Activated B cell treated with CpG ODN at 0.5 μM for 24 hours (primary cell): ENCODE measurements at places on chromosomes 2 and 18. TPM values are rescaled to one million over a fixed set of nuclear protein-coding genes. Genes with fewer than 3 reads are reported as not detected.

Gene ELOA2
- total RNA-seq = not detected in 2 replicates

Gene VIT
- not detected in 2 replicates for total RNA-seq

Gene DCDC2C
- not detected in 2 replicates for total RNA-seq

Gene CDK15
- not detected in 2 replicates for total RNA-seq

Gene XDH
- not detected in 2 replicates for total RNA-seq

Gene UGT1A3
- not detected in 2 replicates for total RNA-seq

Gene SATB2
- 0.34 and 0.67 TPM in 2 replicates for total RNA-seq

Gene GPAT2
- total RNA-seq = 4.5 and 4.9 TPM in 2 replicates

Gene PLEK
- total RNA-seq = 138 and 140 TPM in 2 replicates

Gene SCG2
- 0.15 and 0.35 TPM in 2 replicates for total RNA-seq

- H3K4me1 ChIP-seq = peaks cover 49% of the 10 kb centered on the region
- peak overlapping the region; percentile 95 for H3K4me3 ChIP-seq
- no peaks in the 10 kb centered on the region for H3K27me3 ChIP-seq
These were observed 1.5 kb downstream of the KDM3A start for GRCh38 chr2:86442642-86443005.

- no peak overlapping the region for H3K27ac ChIP-seq
- no peaks in the 10 kb centered on the region for H3K27me3 ChIP-seq
- H3K4me1 ChIP-seq = no peaks in the 10 kb centered on the region
- DNase-seq = no peak
- no peaks in the 10 kb centered on the region for H3K36me3 ChIP-seq
- H3K4me3 ChIP-seq = no peak overlapping the region
These were observed 674.5 kb downstream of the KCNJ3 start for GRCh38 chr2:155372969-155373368.

- DNase-seq = no peak
- H3K36me3 ChIP-seq = peaks cover 21% of the 10 kb centered on the region
- H3K4me1 ChIP-seq = no peaks in the 10 kb centered on the region
- H3K4me3 ChIP-seq = no peak overlapping the region
These were observed 60.7 kb downstream of the ACVR1 start for GRCh38 chr2:157815421-157815820.

GRCh38 chr18:56900195-56901094 is 246.4 kb upstream of the BOD1L2 start:
- no peaks in the 10 kb centered on the region for H3K27me3 ChIP-seq
- DNase-seq = no peak
- no peaks in the 10 kb centered on the region for H3K4me1 ChIP-seq
- H3K27ac ChIP-seq = no peak overlapping the region

DNA sequence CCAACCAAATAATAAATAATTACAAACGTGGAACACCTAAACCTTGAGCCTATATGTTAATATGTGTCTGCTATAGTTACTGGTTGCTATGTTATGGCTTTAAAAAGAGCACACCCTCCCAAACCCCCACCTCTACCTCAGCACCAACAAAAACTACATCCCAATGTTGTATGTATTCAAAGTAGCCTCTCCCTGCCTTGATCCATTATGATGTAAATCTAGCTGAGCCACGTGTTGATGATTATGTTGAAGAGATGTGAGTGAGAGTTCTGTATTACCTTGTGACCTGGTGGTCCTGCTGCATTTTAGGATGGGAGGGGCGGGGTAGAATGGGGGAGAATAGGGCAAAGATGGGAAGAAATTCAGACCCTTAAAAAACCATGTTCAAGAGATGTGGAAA is 4.8 kb downstream of the MFSD6 start:
- no peak overlapping the region for H3K4me3 ChIP-seq
- no peaks in the 10 kb centered on the region for H3K27me3 ChIP-seq
- H3K4me1 ChIP-seq = peaks cover 40% of the 10 kb centered on the region
- no peak overlapping the region for H3K27ac ChIP-seq
- peaks cover 4% of the 10 kb centered on the region for H3K36me3 ChIP-seq

DNA sequence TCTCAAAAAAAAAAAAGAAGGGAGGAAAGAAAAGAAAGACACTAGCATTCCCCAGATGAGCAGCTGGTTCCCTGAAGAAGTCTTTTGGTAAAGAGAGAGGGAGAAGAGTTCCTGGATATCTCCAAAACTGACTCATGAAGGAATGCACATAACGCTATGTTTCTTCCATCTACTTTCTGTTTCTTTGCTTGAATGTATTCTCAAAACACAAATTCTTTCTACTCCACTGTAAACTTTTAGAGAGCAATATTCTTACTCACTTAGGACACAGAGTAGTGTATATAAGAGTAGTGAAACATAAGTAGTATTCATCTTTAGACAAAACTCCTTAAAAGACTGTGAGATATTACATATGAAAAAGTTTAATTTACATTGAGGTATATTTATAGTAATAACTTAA is 64.2 kb downstream of the TRIP12 start:
- peaks cover 28% of the 10 kb centered on the region for H3K4me1 ChIP-seq
- peaks cover 49% of the 10 kb centered on the region for H3K36me3 ChIP-seq
- no peak for DNase-seq
- no peak overlapping the region for H3K4me3 ChIP-seq
- H3K27ac ChIP-seq = peak overlapping the region; percentile 53

- H3K4me1 ChIP-seq = no peaks in the 10 kb centered on the region
- H3K27ac ChIP-seq = no peak overlapping the region
- DNase-seq = no peak
- no peak overlapping the region for H3K4me3 ChIP-seq
These were observed 49.6 kb upstream of the ITSN2 start for GRCh38 chr2:24409700-24410556.

- H3K4me1 ChIP-seq = peaks cover 4% of the 10 kb centered on the region
- DNase-seq = no peak
- no peaks in the 10 kb centered on the region for H3K27me3 ChIP-seq
- H3K27ac ChIP-seq = no peak overlapping the region
- H3K4me3 ChIP-seq = no peak overlapping the region
These were observed 7.1 kb upstream of the CFAP53 start for GRCh38 chr18:50273203-50274043.

- DNase-seq = no peak
- no peak overlapping the region for H3K4me3 ChIP-seq
- no peaks in the 10 kb centered on the region for H3K27me3 ChIP-seq
- no peak overlapping the region for H3K27ac ChIP-seq
- no peaks in the 10 kb centered on the region for H3K4me1 ChIP-seq
These were observed 16.8 kb upstream of the ATP8B1 start for GRCh38 chr18:57819671-57820460.

DNA sequence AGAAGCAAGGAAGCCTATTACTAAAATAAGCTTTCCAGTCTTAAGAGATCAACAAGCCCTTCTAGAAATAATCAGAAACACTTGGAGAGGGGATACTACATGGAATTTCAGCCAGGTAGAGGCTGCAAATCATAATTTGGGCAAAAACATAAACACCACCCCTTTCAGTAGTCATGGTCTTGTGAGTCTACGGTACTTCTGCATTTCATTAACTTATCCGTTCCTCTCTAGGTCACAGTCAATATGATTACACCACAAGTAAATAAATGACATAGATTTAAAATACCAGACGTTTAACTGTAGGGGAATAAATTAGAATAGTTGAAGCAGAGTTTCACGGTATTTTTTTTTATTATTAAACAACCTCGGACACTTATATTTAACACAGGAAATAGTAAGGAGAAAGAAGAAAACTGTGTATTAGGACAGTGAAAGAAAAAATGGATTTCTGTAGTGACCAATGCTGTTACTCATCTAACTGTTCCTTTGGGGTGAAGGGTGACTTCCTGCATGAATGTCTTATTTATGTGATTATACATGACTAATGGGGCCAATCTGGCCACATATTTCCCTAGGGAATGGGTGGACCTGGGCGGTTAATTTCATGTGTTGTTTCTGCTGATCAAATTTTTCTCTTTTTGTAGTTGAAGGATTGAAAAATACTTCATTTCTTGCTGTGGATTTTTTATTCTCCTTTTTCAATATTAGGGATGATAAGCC is 456.6 kb upstream of the UBE2E3 start:
- no peak overlapping the region for H3K27ac ChIP-seq
- no peak for DNase-seq
- H3K27me3 ChIP-seq = no peaks in the 10 kb centered on the region
- H3K36me3 ChIP-seq = no peaks in the 10 kb centered on the region
- H3K4me1 ChIP-seq = no peaks in the 10 kb centered on the region

DNA sequence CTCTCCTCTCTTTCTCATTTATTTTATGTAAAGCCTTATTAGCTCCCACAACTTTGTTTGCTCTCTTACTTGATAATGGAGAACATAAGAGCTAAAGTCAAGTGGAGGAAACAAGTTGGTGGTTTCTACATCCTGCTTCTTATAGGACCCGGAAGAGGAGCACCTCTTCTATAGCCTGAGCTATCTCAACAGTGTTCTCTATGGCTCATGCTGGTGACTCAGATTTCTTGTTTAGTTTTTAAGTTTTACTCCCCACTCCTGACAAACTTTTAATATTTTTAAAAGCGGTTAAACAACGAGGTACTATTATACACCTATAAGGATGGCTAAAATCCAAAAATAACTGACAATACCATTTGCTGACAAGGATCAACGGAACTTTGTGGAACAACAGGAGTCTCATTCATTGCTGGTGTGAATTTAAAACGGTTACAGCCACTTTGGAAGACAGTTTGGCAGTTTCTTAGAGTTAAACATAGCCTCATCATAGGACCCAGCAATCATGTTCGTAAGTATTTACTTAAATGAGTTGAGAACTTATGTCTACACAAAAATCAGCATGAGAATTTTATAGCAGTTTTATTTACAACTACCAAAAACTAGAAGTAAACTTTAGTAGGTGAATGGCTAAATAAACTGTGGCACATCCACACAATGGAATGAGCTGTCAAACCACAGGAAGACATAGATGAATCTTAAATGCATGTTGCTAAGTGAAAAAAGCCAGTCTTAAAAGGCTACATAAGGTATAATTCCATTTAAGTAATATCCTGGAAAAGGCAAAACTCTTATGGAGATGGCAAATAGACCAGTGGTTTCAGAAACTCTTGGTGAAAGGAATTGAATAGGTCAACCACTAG is 12.7 kb upstream of the CDC42EP3 start:
- H3K36me3 ChIP-seq = no peaks in the 10 kb centered on the region
- H3K27me3 ChIP-seq = no peaks in the 10 kb centered on the region
- no peak for DNase-seq
- H3K4me1 ChIP-seq = peaks cover 5% of the 10 kb centered on the region

- no peak overlapping the region for H3K4me3 ChIP-seq
- no peaks in the 10 kb centered on the region for H3K27me3 ChIP-seq
- no peaks in the 10 kb centered on the region for H3K4me1 ChIP-seq
- no peak overlapping the region for H3K27ac ChIP-seq
These were observed 78.5 kb downstream of the SPHKAP start for GRCh38 chr2:228102949-228103348.

DNA sequence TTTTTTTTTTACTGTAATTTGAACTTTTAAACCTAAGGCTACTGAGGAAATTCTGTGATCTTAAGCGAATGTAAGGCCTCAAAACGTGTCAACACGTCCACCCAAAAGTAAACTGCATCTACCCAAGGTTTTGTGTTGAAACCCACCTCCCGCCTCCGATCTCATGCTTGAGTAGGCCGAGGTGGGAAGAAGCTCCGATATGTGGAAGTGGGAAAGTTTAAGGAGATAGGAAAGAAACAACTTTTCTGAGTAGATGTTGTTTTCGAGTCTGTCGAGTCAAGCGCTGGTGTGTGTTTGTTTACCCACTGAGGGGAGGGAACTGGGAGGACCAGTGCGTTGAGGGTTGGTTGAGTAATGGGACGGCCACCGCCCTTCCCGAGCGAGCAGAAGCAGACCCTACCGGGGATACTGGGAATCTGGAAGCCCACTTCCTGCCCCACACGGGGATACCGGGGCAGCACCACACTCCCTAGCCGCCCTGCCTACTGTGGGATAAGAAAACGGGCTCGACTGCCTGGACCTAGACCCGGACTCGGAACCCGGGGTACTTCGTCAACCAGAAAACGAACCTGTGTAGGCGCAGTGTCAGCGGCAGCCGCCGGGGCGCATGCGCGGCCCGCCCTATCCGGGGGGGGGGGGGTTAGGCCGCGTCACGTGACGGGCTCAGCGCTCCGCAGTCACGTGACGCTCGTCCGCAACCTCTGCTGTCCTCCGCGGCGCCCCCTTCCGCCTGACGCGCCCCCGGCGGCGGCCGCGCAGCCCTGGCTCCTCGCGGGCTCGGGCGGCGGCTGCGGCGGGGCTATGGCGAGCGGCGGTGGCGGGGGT is at the start of gene RETREG2:
Gene RETREG2 (plus strand): TSS at position 724 of the 825 bp plus-strand sequence. CDS start 78 bp downstream, at position 802.
- H3K27ac ChIP-seq = peak within 1 kb of the TSS; percentile 99
- peak; percentile 78 for DNase-seq
- peaks cover 40% of the 10 kb centered on the region for H3K4me1 ChIP-seq

DNA sequence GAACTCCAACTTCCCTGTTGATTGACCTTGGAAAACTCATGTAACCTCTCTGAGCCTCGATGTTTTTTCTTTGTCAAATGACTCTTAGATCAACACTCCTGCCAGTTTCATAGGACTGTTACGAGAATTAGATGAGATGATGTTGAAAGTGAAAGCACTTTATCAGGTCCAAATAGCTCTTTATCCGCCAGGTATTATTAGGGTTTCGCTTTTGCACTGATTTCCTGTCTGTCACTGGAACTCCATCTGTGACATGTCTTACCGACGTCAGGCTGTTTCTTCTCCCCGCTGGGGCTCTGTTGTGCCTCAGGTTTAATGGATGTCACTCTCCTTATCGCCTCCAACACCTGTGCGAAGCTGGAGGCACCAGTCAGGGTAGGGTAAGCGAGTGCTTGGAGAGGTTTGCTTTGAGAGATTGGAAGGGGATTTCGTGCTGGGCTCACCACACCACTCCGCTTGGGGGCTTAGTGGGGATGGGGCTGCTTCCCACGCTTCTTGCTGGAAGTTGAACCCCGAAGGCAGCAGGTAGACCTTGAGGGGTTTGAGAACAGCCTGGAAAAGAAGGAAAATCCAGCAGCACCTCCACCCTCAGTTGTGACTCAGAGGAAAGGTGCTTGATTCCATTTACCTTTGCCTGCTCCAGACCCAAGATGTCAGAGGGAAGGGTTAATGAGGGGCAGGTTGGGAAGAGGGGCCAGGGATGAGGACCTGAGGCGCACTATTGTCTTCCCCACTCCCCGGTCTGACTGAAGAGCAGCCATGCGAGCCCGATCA is 4.3 kb downstream of the GAD1 start:
- H3K4me1 ChIP-seq = peaks cover 59% of the 10 kb centered on the region
- DNase-seq = no peak
- peak overlapping the region; percentile 76 for H3K4me3 ChIP-seq
- H3K36me3 ChIP-seq = no peaks in the 10 kb centered on the region
